ENCODE measurements at places on chromosomes 3 and 15.

GRCh38 chr3:36933540-36934296 is 11.1 kb downstream of the TRANK1 start:
- no peak for DNase-seq

DNA sequence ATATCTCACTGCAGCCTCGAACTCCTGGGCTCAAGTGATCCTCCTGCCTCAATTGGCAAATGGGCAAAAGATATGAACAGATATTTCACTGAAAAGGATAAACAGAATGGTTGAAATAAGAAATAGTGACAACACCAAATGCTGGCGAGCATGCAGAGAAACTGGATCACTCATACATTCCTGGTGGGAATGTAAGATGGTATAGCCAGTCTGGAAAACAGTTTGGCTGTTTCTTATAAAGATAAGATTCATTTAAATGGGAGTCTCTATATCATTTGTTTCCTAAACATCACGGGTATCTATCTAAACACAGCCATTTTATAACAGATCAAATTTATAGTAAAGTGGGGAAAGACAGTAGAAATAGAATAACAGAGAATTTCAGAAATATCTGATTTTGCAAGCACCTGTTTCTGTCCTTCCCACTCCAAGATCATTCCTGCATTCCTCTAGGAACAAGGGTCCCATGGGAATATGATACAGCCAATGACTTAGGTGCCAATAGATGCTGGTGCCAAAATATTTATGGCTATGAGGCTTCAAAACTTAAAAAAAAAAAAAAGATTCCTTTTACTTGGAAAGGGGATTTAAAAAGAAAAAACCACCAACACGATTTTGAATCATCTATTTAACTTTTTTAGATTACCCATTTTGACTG is 9.9 kb upstream of the TFDP2 start:
- DNase-seq, result no peak

DNA sequence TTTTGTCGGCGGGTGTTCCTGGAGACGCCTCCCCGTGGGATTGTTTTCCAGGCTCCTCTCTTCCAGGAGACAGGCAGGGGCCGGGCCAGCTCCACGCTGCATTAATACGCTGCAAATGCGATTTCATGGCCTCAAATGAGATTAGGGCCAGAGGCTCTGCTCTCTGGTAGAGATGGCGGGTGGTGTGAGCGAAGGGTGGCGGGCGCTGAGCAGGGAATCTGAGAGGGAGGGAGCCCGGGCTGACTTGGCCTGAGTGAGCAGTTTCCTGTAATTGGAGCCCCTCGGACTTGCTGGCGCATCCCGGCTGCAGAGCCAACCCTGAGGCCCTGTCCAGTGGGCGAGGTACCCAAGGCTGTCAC is 7.4 kb upstream of the CCDC33 start:
- DNase-seq, result no peak

- DNase-seq, result no peak
Observed at GRCh38 chr3:50487181-50487580, 16.3 kb downstream of the CACNA2D2 start.

DNA sequence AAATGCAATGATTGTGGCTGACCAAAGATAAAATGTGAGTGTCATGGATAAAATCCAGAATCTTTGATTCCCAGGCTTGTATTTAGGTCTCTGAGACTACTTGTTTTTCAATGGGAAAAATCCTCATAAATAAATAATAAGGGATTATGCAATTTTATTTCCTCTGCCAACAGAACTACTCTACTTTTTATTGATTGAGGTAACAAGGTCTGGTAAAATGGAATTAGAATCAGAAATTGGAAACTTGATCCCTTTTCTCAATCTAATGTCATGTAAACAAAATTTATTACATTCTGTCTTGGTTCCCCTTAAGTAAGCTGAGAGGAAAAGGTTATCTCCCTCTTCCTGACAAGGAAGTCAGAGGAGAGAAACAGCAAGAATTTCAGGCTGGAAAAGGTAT is 48.3 kb upstream of the CCDC50 start:
- DNase-seq, result no peak

GRCh38 chr3:98829246-98829832 is 66.2 kb downstream of the ST3GAL6 start:
- DNase-seq, result no peak

DNA sequence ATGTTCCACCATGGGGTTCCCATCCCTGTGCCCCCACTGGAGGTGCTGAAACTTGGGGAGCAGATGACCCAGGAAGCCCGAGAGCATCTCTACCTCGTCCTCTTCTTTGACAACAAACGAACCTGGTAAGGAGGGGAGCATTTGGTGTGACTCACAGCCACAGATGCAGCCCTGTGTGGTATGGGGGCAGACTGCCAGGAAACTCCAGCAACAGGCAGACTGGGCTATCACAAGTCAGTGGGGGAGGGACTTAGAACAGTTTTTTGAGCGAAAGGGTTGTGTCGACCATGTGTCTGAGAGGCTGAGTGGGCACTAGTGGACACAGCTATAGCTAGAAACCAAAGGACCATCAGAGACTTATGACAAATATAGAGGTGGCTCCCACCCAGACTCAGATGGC is 3.4 kb upstream of the OGG1 start:
- DNase-seq, result no peak
